Activated CD8-positive, alpha-beta memory T cell treated with anti-CD3 and anti-CD28 coated beads for 36 hours (primary cell): ENCODE measurements at places on chromosomes 12 and 14. TPM values are rescaled to one million over a fixed set of nuclear protein-coding genes. Genes with fewer than 3 reads are reported as not detected.

TAS2R9 gene
- total RNA-seq = not detected

KCNA1 gene
- total RNA-seq = not detected

GUCY2C gene
- not detected for total RNA-seq

C12orf76 gene
- total RNA-seq = 11.7 TPM

SLC10A1 gene
- not detected for total RNA-seq

FAM181A gene
- total RNA-seq = not detected

BCDIN3D gene
- total RNA-seq = 5.7 TPM

ESR2 gene
- total RNA-seq = 2.0 TPM

ACSS3 gene
- not detected for total RNA-seq

PRH2 gene
- not detected for total RNA-seq

MUCL1 gene
- not detected for total RNA-seq

RNASE3 gene
- not detected for total RNA-seq

RILPL1 gene
- total RNA-seq = 3.7 TPM

A2M gene
- not detected for total RNA-seq

SLC25A47 gene
- not detected for total RNA-seq

FAM186B gene
- not detected for total RNA-seq

ACVRL1 gene
- total RNA-seq = not detected
